ENCODE measurements at places on chromosomes 2 and 18. TPM values are rescaled to one million over a fixed set of nuclear protein-coding genes. Genes with fewer than 3 reads are reported as not detected.

- DNase-seq: no peak
- H3K36me3 ChIP-seq: no peaks in the 10 kb centered on the region
- no peaks in the 10 kb centered on the region for H3K27me3 ChIP-seq
- peak overlapping the region; percentile 81 for H3K27ac ChIP-seq
These were observed 74.2 kb downstream of the TNS1 start for GRCh38 chr2:217928324-217929181.

GRCh38 chr2:239286901-239287300 is 113.9 kb downstream of the HDAC4 start:
- no peaks in the 10 kb centered on the region for H3K27me3 ChIP-seq
- H3K27ac ChIP-seq: no peak overlapping the region
- H3K4me3 ChIP-seq: no peak overlapping the region
- H3K36me3 ChIP-seq: no peaks in the 10 kb centered on the region

GRCh38 chr2:70362661-70363060 is 60.8 kb upstream of the FAM136A start:
- H3K27me3 ChIP-seq: peaks cover 4% of the 10 kb centered on the region
- H3K36me3 ChIP-seq: no peaks in the 10 kb centered on the region
- H3K4me1 ChIP-seq: no peaks in the 10 kb centered on the region
- no peak overlapping the region for H3K27ac ChIP-seq
- DNase-seq: no peak

DNA sequence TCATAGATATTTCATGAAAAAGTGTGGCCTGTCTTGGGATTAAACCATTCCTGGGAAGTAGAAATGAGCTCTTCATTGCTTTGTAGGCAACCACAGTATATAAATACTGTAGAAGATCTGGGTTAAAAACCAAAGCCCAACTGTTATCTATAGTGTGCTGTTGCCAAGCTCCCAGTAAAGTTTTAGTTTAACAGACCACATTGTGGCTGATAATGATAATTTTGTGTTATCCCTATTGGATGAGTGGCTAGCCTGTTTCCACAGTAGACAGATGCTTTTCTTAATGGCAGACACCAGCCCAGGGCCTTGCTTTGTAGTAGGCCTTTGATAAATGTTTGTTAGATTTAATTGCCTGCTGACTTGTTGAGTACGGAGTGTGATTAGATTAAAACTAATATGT is 52.1 kb downstream of the FMNL2 start:
- no peak for DNase-seq
- H3K27me3 ChIP-seq: no peaks in the 10 kb centered on the region
- H3K36me3 ChIP-seq: peaks cover 5% of the 10 kb centered on the region

GRCh38 chr2:144267239-144267638 is 252.7 kb downstream of the ZEB2 start:
- H3K4me3 ChIP-seq: no peak overlapping the region
- no peaks in the 10 kb centered on the region for H3K36me3 ChIP-seq
- H3K27me3 ChIP-seq: no peaks in the 10 kb centered on the region
- H3K27ac ChIP-seq: no peak overlapping the region
- no peak for DNase-seq

GRCh38 chr2:231663458-231664212 is 44.7 kb upstream of the PTMA start:
- peaks cover 33% of the 10 kb centered on the region for H3K4me1 ChIP-seq
- H3K36me3 ChIP-seq: no peaks in the 10 kb centered on the region
- no peak overlapping the region for H3K4me3 ChIP-seq

The MAB21L4 gene
- not detected for total RNA-seq

All from osteocyte (in vitro differentiated cells).